HuH-7 (cell line): ENCODE measurements at places on chromosomes 6 and 20.

DNA sequence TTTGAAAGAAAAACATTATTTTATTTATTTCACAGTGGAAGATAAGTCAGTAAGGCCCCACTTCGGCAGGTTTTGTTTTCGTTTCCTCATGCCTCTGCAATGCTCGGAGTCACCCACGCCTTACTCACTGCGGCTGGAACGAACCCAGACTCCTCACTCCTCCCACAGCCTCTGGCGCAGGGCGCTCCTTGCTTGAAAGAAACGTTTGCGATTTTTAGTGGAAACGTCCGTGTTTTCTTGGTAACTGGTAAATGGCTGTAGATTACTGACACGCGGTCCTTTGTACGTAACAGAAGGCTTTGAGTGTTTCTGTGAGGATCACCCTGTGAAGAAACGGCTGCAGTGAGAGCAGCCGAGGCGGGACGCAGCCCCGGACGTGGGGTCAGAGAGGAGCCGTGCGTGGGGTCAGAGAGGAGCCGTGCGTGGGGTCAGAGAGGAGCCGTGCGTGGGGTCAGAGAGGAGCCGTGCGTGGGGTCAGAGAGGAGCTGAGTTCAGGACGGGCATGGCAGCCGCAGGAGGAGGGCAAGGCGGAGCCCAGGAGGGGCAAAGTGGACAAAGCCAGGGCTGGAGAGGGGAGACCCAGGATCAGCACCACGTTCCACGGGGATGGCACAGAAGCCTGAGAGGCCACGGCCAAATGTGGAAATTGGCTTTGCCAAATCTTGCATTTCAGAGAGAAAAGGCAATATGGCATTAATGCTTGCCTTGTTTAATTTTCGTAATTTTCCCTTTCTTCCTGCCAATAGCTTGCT, 198.6 kb upstream of the THBS2 start:
- DNase-seq = no peak

DNA sequence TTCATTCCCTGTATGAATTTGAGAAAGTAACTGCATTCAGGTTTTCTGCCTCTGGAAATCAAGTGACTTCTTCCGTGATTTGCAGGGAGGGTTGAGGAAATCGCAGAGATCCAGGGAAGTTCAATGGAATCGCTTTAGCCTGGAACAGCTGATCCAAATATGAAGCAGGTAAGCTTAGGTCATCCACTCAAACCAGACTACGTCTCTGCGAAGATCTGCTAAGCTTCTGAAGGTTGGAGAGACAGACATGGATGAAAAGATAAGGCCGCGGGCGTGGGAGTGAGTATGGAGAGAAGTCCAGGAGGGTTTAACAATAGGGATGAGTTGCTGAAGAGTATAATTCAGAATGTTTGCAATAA, 34.2 kb upstream of the BTN3A2 start:
- DNase-seq = no peak

DNA sequence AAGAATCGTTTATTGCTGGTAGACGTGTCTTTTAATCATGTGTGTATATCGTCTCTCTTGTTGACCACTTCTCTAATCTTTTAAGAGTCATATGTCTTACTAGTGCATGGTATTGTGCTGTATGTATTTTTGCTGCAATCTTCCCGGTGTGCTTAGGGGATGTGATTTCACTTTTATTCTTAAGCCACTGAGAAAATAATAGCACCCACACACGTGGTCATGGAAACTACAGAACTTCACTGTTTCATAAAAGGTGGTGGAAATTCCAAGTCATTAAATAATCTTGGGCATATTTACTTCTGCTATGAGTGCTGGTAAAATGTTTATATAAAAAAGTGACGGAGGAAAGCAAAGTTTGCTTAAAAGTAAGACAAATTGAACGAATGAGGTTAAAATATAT, 3.0 kb upstream of the CDYL start:
- DNase-seq = no peak

DNA sequence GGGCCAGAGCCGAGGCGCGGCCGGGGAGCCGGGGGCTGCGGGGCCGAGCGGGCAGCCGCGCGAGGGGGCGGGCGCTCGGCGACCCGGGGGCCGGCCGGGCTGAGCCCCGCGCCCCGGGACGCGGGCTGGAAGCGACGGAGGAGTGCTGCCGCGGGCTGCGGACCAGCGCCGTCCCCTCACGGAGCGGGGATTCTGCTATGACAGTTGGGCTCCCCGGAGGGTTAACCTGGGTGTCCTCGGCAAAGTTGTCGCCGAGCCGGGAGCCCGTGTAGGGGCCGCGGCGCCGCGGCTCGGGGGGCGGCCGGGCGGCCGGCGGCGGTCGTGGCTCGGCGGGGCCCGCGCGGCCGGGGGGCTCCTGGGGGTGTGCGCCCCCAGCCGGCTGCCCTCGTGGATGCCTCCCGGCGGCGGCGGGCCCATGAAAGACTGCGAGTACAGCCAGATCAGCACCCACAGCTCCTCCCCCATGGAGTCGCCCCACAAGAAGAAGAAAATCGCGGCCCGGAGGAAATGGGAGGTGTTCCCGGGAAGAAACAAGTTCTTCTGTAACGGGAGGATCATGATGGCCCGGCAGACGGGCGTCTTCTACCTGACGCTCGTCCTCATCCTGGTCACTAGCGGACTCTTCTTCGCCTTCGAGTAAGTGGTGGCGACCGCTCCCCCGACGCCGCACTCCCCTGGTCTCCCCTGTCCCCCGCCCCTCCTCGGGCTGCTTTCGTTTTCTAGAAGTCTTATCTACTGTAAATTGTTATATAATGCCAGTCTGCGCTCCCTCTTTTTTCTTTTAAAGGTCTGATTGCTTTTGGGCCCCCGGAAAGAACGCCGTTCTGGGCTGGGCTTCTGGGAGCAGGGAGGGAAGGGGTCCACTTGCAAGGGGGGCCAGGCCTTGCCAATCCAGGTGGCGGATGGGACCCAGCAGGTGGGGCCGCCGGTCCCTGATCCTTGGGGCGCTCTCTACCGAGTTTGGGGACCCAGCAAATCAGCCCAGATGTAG, 936 bp downstream of the ZDHHC14 start:
- peak; percentile 71 for DNase-seq

- DNase-seq = no peak
Observed at GRCh38 chr6:151358475-151358874, 32.9 kb downstream of the ZBTB2 start.

DNA sequence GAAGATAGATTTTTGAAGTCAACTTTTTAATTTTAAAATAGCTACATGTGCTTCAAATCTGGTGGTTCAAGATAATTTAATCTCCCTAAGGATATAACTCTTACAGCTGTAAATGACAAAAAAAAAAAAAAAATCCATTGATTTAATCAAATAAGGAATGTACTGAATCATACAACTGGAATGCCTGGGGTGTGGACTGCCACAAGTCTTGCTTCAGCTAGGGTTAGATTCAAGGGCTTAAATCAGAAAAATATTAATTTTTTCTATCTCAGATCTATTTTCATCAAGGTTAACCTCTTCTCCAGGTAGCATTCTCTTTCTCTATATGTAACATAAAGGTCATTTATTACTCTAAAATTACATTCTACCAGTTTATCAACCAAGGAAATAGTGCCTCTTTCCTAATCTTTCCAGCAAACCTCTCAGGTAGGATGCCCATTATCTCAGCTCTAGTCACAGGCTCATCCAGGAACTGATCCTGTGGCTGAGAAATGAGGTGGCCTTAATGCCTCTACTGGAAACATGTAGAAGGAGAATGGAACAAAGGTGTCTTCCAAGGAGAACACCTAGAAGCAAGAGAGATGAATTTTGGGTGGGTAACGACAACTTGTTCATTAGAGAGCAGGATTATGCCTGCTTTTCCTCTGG, 466.9 kb downstream of the CBLN4 start:
- DNase-seq = no peak
